ENCODE measurements at places on chromosomes 2 and 18.

DNA sequence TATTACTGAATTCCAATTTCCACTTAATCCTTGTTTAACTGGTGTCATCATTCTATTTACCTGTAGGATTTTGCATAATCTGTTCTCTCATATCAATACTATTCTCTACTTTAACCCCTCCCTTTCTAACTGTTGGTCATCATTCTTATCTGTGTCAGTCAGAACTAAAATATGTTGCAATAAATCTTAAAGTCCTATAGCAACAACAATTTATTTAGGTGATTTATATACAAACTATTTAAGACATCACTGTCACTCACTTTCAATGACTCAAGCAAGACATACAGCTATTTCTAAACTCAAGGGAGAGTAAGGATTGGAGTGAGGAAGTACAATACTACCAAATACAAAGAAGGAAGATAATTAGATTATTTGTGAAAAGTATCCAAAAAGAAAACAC is 740.4 kb downstream of the DSC3 start:
- no peak for DNase-seq

- no peak for DNase-seq
Measured at GRCh38 chr2:67389286-67389685, 7.8 kb upstream of the ETAA1 start.

DNA sequence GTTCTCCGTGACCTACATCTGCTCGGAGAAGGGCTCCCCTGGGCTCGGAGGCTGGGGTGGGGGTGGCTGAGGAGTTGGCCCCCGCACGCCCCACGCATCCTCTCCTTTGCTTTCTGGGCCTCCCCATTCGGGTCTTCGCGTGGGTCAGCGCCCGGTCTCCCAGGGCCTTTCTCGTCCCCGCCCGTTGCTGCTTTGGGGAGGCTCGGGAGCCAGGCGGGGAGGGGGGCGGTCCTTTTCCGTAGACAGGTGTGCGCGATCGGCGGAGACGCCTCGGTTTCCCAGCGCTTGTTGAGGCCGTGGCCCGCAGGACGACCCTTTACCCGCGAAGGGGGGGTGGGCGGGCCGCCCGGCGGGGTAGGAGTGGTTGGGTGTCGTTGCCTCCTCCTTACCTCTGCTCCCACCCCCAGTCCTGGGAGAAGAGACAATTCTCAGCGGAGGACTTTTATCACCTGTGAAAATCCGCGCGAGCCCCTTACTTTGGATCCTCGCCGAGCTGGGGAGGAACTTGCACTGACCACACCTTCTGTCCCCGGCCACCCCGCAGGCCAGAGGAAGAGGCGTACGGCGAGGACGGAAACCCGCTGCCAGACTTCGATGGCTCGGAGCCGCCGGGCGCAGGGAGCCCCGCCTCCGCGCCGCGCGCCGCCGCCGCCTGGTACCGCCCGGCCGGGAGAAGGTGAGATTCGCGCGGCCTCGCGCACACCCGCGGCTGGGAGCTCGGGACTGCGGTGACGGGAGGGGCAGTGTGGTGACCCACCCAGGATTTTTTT is 2.6 kb downstream of the ADCYAP1 start:
- DNase-seq = no peak

DNA sequence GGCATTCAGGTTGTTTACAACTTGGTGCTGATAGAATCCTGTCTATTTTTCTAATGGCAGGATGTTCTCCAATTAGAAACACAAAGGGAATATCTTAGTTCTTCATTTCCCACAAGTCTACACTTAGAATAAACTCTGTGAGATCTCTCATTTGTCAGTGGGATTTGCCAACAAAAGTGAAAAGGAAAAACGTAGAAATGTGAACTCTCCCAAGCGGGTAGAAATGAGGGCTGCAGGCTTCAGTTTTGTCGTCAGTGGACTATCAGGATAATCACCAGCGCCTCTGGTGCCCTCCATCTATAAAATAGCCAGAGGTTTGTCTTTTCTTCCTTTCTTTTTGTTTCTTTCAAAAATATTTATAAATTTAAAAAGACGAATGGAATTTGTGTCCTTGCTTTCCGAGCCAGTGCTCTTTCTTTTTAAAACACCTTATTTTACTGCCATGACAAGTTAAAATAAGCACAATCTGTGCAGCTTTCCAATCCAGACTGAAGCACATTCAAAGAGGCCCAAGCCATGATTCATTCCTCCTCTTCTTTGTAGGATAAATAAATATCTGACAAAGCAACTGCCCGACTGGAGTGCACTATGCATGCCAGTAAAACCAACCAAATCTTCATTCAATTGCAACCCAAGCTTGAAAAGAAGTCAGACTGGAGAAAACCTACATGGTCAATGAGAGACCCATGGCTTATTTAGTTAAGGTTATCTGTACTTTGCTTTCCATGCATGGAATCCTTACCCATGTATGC is 185.8 kb downstream of the ANKRD44 start:
- DNase-seq = no peak

GRCh38 chr2:30026091-30027055 is 105.0 kb upstream of the ALK start:
- no peak for DNase-seq

DNA sequence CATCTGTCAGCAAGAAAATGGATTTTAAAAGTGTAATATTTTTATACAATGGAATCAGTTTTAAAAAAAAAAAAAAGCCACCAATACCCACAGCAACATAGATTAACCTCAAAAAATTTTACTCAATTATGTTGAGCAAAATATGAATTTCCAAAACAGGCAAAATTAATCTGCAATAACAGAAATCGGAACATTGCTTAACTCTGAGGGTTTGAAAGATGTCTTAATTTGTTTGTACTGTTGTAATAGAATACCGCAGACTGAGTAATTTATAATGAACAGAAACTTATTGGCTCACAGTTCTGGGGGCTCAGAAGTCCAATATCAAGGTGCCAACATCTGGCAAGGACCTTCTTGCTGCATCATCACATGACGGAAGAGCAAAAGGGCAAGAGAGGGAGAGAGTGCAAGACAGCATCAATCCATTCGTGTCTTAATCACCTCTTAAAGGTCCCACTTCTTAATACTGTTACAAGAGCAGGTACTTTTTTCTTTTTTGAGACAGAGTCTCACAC is 31.8 kb upstream of the TNFAIP6 start:
- no peak for DNase-seq

GRCh38 chr2:121071034-121071504 is 213.9 kb downstream of the TFCP2L1 start:
- no peak for DNase-seq

GRCh38 chr18:58842978-58843687 is 21.5 kb upstream of the ZNF532 start:
- DNase-seq = no peak

GRCh38 chr2:234272069-234272850 is 221.8 kb downstream of the SPP2 start:
- DNase-seq = peak; percentile 17

DNA sequence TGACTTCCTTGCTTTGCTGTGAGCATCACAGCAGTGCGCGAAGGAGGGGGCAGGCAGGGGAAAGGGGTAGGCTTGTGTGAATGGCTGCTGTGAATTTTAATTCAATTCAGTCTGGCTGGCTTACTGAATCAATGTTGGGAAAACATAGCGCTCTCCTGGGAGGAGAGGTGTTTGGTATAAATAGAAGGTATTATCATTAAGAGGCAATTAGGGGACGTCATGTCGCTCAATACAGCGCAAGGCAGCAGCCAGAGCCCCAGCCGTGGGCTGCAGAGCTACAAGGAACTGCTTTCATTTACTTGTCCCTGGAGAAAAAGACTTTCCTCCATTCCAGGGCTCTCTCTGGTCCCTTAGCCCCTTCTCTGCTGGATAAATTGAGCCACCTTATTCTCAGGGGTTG is 181.4 kb upstream of the MSH6 start:
- DNase-seq = no peak

GRCh38 chr2:1577846-1578245 is 164.6 kb downstream of the TPO start:
- no peak for DNase-seq

DNA sequence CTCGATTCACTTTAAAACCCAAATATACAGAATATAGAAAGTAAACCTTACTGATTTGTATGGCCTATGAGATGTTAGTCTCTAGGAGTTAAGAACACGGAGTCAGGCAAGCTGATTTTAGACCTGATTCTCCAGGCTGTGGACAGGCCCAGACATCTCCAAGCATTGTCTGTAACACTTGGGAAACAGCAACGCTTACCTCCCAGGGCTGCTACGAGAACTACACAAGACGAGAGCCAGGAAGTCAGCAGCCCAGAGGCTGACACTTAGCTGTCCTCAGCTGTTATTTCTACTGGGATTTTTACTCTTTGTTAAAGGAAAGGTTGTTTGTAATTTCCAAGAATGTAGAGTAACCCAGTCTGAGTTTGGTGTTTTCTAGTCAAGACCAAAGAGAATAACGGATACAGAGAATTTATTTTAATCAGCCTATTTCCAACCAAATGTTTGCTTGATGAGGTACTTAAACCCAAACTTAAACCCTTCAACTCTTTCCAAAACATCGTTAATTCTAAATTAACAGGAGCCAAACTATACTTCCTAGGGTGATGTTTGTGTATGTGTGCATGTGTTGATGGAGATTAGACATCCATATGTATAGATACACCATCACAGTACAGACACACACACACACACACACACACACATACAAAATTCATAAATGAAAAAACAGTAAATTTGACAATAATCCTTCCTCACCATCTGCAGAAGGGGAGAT is 123.4 kb downstream of the LAMA1 start:
- no peak for DNase-seq

DNA sequence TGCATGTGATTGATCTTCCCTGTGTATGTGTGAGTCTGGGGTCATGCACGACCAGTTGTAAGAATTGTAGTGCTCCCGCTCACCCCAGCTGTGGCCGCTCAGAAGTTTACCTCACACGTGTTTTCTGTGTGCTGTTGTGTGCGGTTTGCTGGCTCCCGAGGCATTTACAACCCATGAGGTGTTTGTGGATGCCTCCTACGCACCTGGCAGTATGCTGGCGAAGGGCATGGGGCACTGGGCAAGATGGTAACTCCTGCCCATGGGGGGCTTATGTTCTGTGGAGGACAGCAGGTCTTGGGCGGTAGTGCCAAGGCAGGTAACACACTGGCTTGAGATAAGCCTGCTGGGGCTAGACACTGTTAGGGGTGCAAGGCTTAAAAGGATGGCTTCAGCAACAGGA is 102.6 kb upstream of the HS6ST1 start:
- DNase-seq = no peak

DNA sequence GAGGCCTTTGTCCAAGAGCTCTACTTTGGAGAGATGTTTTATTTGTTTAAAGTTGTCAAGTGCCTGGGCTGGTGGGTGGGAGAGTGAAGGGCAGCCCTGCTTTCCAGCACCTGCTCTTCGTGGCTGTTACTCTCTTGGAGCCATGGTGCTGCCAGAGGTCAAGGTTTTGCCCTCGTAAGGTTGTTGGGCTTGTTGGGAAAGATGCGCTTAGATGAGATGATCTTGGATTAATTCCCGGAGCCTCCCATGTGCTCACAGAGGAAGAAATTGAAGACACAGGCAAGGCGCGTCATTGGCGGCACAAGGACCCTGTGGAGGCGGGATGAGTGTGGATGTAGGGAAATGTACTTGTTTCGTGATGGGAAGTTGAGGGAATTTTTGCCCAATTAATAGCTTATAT is 27.9 kb downstream of the ZCCHC2 start:
- no peak for DNase-seq

- no peak for DNase-seq
Measured at GRCh38 chr2:9234680-9235146, 28.1 kb downstream of the ASAP2 start.

DNA sequence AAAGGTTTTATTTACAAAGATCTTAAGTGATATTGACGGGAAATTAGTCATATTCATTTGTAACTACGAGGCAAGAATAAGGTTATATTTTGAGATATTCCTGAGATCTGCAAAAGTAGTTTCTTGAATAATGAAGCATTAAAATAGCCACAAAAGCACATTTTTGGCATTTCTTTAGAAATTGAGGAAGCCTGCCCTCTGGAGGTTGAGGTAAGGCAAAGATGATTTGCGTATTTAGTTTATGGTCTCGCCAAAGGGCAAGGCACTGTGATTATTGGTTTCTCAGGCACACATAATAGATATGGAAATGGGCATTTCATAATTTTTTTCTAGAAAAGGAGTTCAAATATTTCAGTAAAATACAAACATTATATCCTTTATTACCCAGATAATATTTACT is 143.7 kb upstream of the RPRM start:
- DNase-seq = no peak

- DNase-seq = no peak
Measured at GRCh38 chr18:48340560-48340959, 68.6 kb downstream of the ZBTB7C start.

- no peak for DNase-seq
Measured at GRCh38 chr2:40372283-40372985, 79.5 kb downstream of the SLC8A1 start.

GRCh38 chr18:52496426-52496825 is 156.4 kb downstream of the DCC start:
- no peak for DNase-seq

DNA sequence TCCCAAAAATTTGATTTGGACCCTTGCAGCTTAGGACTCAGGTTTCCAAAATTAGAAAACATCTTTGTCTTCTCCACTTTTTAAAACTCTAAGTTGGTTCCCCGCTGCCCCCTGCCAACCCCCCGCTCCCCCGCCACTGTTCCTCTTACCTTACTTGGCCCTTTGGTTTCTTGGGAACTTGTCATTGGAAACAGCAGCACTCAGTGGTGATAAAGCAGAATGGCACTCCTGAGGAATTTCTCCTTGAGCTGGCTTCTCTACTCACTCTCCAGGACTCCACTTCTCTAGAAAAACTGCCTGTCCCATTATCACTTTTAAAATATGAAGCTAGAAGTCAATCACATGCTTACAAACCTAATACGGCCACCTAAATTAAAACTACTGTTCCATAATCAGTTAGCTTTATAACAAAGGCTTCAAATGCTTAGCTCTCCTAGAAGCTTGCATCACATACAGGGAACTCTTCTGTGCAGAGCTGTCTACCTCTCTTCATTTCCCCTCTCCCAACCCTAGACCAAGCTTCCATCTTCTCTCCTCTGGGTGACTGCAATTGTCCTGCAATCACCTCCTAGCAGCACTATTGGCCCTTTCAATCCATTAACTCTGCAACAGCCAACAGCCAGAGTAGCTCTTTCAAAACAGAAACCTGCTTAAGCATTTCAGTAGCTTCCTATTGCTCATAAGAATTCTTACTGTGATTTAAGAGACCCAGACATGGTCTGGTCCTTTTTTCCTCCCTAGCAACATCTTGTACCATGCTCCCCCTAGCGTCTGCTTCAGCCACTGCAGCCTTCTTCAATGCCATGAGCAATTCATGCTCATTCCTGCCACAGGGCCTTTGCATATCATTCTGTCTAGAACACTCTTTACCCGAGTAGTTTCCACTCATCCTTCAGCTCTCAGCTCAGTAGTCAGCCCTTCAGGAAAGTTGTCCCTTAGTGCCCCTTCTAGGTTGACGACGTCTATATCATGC is 15.2 kb upstream of the PLEKHM3 start:
- peak; percentile 70 for DNase-seq

GRCh38 chr18:31454066-31454708 is 6.6 kb downstream of the DSG3 start:
- DNase-seq = no peak

DNA sequence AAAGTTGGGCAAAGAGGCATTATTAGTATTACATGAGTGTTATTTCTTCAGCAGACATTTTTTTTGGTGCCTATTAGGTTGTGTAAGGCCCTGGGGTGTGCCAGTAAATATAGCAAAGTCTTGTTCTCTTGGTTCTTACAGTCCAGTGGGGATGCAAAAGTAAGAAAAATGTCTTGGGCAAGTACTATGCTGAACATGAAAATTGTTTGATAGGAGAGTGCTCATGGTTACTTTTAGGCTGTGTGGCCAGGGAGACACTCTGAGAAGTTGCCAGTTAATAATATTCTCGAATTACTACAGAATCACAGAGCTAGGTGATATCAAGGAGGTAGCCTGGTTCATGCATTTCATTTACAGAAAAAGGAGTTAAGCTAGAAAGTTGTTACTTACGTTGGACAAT is 1.9 kb downstream of the AGFG1 start:
- DNase-seq = no peak

All from CD4-positive, alpha-beta T cell treated with Interleukin-2 at 100 ng/mL for 4 hours (primary cell).